Stimulated activated CD8-positive, alpha-beta memory T cell treated with anti-CD3 and anti-CD28 coated beads, Interleukin-2, amount 100 ng/mL, for 1 hour (primary cell): ENCODE measurements at places on chromosomes 2 and 18.

GRCh38 chr2:142796588-142796987 is 80.9 kb upstream of the KYNU start:
- DNase-seq, result no peak

DNA sequence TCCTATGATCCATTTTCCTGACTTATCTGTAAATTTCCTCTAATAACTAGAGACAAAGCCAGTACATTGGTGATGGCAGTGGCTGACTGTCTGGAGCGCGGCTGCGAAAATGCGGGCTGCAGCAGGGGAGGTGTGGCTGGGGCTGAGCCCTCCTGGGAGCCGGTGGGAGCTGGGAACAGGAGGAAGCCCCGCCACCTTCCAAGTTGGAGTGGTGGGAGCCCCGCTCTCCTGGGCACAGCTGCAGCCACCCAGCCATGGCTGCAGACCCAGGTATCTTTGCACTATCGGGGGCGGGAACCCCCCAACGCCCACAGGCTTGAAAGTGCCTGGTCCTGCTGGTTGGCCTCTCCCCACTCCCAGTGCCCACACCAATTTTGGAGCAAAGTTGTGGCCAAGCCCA is 633.0 kb upstream of the TMEFF2 start:
- DNase-seq, result no peak

GRCh38 chr2:202848813-202849212 is 22.8 kb downstream of the ICA1L start:
- no peak for DNase-seq

GRCh38 chr2:17521621-17522020 is 3.4 kb upstream of the RAD51AP2 start:
- no peak for DNase-seq

GRCh38 chr2:172600557-172601008 is 44.7 kb downstream of the PDK1 start:
- DNase-seq, result no peak

DNA sequence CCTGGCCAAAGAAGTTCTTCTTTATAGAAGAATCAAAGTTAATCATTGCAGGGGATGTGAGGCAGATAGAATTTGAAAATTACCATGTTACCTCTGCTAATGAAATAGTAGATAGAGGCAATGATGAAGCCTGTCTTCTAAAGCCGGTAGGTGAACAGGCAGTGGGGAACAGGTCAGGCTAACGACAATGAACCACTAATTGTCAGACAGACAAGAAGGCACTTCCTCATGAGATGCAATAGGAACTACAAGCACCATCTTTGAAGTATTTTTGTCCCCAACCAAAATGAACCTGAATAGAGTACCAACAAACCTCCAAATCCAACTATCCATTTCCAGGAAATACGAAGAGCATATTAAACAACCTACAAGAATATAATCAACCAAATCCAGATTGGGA is 41.6 kb upstream of the RAB31 start:
- DNase-seq, result no peak

GRCh38 chr2:221618007-221618406 is 45.9 kb upstream of the EPHA4 start:
- no peak for DNase-seq

GRCh38 chr18:31294199-31294747 is 23.7 kb upstream of the DSG1 start:
- DNase-seq, result no peak
